ENCODE measurements at places on chromosomes 3 and 15. TPM values are rescaled to one million over a fixed set of nuclear protein-coding genes. Genes with fewer than 3 reads are reported as not detected.

Gene RASGRP1
- total RNA-seq = 0.04 TPM

Gene ANKRD34C
- total RNA-seq = not detected

Gene RHOV
- 0.07 TPM for total RNA-seq

Gene LRRC31
- not detected for total RNA-seq

Gene TRANK1
- 7.7 TPM for total RNA-seq

Gene THSD4
- 35.2 TPM for total RNA-seq

Gene C2CD4A
- 3.2 TPM for total RNA-seq

Gene CMTM8
- total RNA-seq = 2.6 TPM

Gene FES
- 60.5 TPM for total RNA-seq

Gene SEMA3G
- total RNA-seq = 6.4 TPM

Gene SLC7A14
- 3.0 TPM for total RNA-seq

Gene SQOR
- 94.7 TPM for total RNA-seq

Gene NCK1
- total RNA-seq = 57.3 TPM

Gene TRAT1
- not detected for total RNA-seq

Gene TRIM42
- total RNA-seq = not detected

Gene FOXL2NB
- total RNA-seq = 0.04 TPM

Gene SCAANT1
- total RNA-seq = not detected

Gene NDN
- 25.0 TPM for total RNA-seq

Gene GHSR
- total RNA-seq = not detected

Gene PAK6
- total RNA-seq = not detected

Gene CHRFAM7A
- total RNA-seq = 3.8 TPM

Gene BCHE
- total RNA-seq = under 0.01 TPM

Gene SEC22C
- total RNA-seq = 96.4 TPM

Gene TRH
- total RNA-seq = not detected

Gene RTP1
- not detected for total RNA-seq

Gene TRAK1
- total RNA-seq = 41.5 TPM

Gene GNB5
- total RNA-seq = 29.7 TPM

Gene CXCR6
- not detected for total RNA-seq

Gene KLHL40
- total RNA-seq = not detected

Gene TPRG1
- total RNA-seq = 0.13 TPM

Gene FAH
- total RNA-seq = 27.6 TPM

Gene MAPKBP1
- 18.5 TPM for total RNA-seq

Gene SLC9A9
- 2.3 TPM for total RNA-seq

Gene DLL4
- total RNA-seq = 43.9 TPM

Gene C2CD4B
- total RNA-seq = 9.2 TPM

Gene PLD1
- 81.0 TPM for total RNA-seq

Gene RARRES1
- 4.9 TPM for total RNA-seq

Gene EDC3
- total RNA-seq = 14.3 TPM

Gene EBLN2
- 6.7 TPM for total RNA-seq

Gene SPATA12
- total RNA-seq = 0.04 TPM

Gene FAM98B
- total RNA-seq = 7.0 TPM

Gene ATG7
- 52.4 TPM for total RNA-seq

Gene ITIH1
- total RNA-seq = not detected

Gene CNOT10
- 36.6 TPM for total RNA-seq
